ENCODE measurements at places on chromosomes 7 and 10.

DNA sequence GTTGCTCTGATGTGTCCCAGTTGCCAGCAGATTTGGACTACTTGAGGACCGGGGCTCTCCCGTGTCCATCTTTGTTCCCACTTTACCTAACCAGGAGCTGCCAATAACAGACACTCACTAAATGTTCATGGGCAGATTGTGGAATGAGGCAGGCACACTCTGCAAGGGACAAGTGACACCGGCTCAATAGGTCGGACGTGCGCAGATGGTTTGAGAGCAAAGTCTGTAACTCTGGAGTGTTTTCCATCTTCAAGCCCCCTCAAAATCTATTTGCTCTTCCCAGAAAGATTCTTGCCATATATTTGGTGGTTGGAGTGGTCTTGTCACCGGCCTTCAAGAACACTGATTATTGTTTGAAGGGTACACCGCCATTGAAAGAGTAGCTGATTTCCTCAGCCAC is 47.2 kb downstream of the THNSL1 start:
- DNase-seq: no peak

- DNase-seq: no peak
Observed at GRCh38 chr7:137871170-137871915, 24.6 kb upstream of the DGKI start.

DNA sequence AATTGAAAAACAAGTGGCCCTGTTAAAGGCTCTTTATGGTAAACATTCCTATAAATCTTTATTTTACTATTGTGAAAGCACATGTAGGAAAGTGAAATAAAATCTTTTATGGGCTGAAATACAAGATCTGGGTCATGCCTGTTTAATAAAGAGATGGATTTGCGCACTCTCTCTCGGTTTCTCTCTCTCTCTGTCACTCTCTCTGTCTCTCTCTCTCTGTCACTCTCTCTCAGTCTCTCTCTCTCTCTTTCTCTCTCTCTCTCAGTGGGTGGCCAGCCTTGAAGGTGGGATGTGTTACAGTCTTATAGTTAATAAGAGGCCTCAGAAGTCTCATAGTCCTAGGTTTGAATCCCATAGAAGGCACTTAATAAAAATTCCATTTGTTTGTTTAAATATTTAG is 2.4 kb downstream of the TAC1 start:
- no peak for DNase-seq

DNA sequence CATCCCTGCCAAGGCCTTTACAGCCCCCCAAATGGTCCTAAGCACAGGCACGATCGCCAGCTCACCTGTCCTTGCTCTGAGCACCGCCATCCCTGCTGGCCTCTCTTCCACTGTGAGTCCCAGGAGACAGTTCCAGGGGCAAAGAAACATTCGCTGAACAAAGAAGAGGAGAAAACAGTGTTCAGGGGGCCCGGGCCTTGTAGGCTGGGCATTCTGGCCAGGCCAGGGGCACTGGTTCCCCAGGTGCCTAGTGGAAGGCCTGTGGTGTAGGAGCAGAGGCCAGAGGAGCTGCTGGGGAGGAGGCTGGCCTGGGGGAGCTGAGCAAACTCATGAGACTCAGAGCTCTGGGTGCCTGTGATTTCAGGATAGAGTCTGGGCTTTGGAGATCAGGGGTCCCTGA is 22.6 kb downstream of the AQP1 start:
- DNase-seq: no peak

GRCh38 chr10:132506711-132507408 is 30.7 kb upstream of the INPP5A start:
- no peak for DNase-seq

DNA sequence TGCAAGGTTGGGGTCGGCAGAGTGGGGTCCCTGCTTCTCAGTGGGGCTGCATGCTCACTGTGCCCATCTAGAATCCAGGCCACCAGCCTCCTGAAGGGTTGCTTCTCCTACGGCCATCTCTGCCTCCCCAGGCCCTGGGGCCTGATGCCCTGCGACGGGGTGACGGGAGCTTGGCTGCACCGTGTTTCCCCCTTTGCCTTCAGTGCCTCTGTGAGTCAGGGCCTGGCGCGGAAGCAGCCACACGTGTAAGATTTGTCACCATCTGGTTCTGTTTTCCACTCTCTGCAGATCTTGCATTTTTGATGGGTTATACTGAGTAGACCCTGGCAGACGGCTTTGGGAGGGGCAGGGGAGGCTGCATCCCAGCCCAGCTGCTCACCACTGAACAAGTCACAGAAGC is 7.2 kb downstream of the ADAMTS14 start:
- DNase-seq: no peak

DNA sequence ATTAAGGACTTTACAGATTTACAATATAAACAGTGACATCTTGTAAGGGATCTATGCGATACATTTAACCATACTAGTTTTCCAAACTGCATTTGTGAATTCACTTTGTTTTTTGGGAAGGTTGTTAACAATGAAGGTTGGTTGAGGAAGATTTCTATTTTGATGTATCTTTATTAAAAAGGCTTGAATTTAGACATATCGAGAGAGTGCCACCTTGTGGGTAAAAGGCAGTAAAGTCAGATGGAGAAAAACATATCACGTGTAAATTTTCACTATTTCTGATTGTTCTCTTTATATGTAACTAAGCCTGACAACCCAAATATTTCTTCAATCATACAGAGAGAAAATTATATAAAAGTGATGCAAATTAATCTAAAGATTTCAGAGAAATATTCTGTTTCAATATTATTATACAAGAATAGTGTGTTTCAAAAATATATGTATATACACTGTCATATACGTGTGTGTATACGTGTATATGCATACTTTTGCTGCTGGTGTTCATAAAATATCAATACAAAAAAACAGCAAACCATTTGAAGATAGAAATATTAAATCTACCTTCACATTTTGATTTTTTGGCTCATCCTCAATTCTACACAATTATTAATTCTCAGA is 988.6 kb downstream of the SORCS1 start:
- no peak for DNase-seq

GRCh38 chr7:148622887-148623585 is 32.5 kb downstream of the C7orf33 start:
- no peak for DNase-seq

DNA sequence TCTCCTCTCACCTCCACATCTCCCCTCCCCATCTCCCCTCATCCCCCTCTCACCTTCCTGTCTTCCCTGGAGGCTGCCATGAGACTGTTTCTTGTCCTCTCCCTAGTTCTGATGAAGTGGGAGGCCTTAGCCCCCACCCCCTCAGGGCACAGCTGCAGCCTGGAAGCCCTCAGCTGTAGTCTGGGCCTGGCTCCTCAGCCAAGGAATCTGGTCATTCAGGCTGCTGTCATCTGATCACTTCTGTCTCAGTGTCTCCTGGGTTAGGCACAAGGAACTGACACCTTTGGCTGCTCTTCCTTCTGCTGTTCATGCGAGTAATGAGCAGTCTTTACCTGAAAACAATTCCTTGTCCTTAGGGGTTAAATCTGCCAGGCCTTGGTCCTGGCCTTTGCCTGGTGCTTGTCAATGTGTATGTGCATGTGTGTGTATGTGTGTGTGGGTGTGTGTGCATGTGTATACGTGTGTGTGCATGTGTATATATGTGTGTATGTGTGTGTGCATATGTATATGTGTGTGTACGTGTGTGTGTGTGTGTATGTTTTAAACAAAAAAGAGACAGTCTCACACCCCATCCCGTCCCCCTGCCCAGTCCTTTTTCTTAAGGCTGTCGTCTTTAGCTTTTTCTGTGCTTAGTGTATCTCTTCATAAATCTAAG is 153.5 kb upstream of the TMEM72 start:
- no peak for DNase-seq

DNA sequence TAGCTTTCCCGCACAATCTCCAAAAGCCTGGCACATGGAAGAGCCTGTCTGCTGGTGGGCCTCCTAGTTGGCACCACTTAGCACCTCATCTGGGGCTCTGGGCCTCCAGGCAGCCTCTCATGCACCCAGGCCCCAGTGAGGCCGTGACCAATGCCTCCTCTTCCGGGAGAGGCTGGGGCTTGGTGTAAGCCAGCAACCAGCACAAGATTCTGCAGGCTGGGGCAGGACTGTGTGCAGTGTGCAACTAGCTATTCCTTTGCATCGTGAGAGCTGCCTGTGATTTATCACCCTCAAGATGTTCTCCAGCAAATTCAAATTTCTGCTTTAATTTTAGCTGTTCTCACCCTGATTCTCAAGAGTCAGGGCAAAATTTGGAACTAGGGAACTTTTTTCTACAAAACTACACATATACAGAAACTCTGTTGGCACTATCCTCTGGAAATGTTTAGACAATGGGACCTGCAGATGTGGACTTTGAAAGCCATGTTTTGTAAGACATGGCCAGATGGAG is 603.7 kb upstream of the MKI67 start:
- no peak for DNase-seq

GRCh38 chr7:92635538-92635937 is 45.3 kb upstream of the FAM133B start:
- no peak for DNase-seq

GRCh38 chr7:93008833-93009232 is 108.9 kb downstream of the SAMD9 start:
- DNase-seq: no peak

DNA sequence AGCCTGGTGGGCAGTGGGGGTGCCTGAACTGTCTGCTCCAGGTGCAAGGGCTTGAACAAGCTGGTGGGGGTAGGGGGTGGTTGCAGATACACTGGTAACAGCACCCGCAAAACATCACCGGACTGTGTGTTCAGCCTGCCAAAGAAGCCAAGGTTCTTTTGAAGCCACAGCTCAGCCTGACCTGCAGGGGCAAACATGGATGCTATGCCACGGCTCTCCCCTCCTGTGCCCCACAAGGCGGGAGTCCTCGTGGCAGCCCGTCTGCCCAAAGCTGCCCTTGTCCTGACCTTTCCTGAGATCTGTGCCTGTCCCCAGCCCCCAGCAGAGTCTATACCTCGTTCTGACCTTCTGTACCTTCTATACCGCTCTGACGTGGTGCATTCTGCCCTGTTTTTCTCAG is 285.7 kb downstream of the GLRX3 start:
- DNase-seq: no peak

DNA sequence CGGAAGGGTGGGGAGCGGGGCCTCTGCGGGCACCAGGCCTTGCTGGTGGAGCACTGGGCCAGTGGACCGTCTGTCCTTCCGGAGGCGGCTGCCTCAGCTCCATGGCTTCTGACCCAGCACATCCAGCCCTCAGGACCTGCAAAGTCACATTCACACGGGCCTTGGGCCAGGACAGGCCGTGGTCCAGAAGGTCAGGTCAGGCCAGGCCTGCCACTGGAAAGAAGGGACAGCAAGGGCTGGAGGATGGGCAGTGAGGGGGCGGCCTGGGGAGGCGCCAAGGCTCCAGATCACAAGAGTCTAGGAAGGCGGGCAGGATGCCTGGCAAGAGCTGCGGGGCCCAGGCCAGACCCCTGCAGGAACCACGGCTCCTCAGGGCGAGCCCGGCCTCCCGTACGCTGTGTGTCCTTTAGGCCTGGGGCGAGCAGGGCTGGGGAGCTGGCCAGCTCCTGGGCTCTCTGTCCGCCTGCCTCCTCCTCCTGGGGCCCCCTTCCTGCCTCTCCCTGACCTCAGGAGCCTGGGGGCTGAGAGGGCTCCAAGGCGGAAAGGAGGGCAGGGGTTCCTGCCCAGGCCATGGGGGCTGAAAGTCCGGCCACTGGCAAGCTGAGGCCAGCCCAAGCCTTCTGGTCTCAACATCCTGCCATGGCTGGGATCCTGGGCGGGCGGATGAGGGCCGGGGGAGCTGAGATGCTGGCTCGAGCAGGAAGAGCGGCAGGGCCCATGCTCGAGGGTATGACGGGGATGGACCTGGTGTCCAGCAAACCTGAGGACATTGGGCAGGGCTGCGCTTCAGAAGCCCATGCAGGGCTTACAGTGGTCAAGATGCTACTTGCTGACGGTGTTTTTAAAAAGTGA is 225.8 kb downstream of the ELFN1 start:
- no peak for DNase-seq

- no peak for DNase-seq
Observed at GRCh38 chr10:71392292-71392691, 4.4 kb upstream of the CDH23 start.

GRCh38 chr7:154978017-154978416 is 24.9 kb downstream of the PAXIP1 start:
- DNase-seq: no peak

GRCh38 chr7:141039376-141039775 is 24.6 kb upstream of the MRPS33 start:
- DNase-seq: no peak

- DNase-seq: no peak
Observed at GRCh38 chr10:36048236-36048635, 406.1 kb upstream of the FZD8 start.

- no peak for DNase-seq
Observed at GRCh38 chr7:24910551-24911212, 69.3 kb downstream of the OSBPL3 start.

GRCh38 chr7:46229409-46229808 is 308.3 kb upstream of the IGFBP3 start:
- DNase-seq: no peak

DNA sequence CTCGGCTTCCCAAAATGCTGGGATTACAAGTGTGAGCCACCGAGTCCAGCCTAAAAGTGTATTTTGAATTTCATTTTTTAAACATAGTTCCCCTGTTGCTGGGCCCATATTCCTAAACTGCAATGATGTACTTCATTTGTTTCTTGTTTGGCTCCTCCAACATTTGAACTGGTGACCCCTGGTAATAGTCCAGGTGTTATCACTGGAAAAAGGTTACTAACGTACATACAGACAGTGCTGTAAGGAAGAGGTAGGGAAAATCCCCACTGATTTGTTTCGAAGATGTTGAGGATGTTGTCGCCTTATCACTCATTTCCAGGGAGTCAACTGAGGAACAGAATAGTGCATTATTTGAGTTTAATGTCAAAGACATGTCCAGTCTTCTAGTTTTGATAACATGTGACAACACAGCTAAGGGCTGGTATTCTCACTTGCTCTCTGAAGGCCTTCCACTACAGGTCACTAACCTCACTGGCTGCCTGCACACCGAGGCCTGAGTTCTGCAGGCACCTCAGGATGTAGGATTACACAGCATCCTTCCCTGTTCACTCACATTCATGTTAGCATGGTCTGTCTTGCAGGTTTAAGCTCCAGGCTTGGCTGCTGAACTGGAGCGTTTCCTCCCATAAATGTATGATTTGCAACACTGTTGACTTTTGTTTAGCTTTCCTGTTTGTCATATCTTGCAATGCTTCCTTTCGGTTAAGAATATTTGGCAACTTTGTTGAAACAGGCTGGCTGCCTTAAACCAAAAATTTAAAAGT is 362.8 kb downstream of the INHBA start:
- DNase-seq: no peak

- DNase-seq: no peak
Observed at GRCh38 chr10:68871731-68872342, 29.3 kb upstream of the DDX50 start.

- no peak for DNase-seq
Observed at GRCh38 chr10:99548041-99548530, 15.3 kb downstream of the NKX2-3 start.

DNA sequence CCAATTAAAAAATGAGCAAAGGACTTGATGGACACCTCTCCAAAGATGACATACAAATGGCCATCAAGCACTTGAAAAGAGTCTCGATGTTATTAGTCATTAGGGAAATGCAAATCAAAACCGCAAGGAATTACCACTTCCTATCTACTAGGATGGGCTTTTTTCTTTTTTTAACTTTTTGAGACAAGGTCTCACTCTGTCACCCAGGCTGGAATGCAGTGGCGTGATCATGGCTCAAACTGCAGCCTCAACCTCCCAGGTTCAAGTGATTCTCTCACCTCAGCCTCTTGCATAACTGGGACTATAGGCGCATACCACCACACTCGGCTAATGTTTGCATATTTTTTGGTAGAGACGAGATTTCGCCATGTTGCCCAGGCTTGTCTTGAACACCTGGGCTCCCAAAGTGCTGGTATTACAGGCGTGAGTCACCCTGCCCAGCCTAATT is 13.6 kb downstream of the NKX1-2 start:
- DNase-seq: no peak

Data from stimulated activated CD4-positive, alpha-beta T cell treated with anti-CD3 and anti-CD28 coated beads, Interleukin-2, amount 100 ng/mL, for 48 hours (primary cell).